ENCODE measurements at places on chromosomes 5 and 9.

DNA sequence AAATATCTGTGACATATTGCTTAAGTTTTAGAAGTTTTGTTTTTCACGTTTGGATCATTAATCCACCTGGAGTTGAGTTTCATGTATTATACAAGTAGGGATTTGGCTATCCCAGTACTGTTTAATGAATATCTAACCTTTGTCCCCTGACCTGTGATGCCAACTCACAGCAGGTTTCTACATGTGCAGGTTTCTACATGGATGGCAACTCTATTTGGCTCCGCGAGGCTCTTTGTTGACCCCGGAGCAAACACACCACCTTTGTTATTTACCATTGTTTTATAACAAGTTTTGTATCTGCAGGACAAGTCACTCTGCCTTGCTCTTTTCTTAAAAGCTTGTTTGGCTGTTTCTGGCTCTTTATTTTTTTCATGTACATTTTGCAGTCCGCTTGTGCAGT lies 920 bp upstream of the SFXN1 start:
- no peak overlapping the region for H3K4me3 ChIP-seq
- H3K27ac ChIP-seq, result no peak overlapping the region
- H3K27me3 ChIP-seq, result no peaks in the 10 kb centered on the region
- peaks cover 6% of the 10 kb centered on the region for H3K4me1 ChIP-seq
- H3K36me3 ChIP-seq, result peaks cover 2% of the 10 kb centered on the region

- H3K4me3 ChIP-seq, result no peak overlapping the region
- H3K36me3 ChIP-seq, result no peaks in the 10 kb centered on the region
- H3K27ac ChIP-seq, result no peak overlapping the region
- no peak for DNase-seq
- no peaks in the 10 kb centered on the region for H3K27me3 ChIP-seq
- H3K4me1 ChIP-seq, result no peaks in the 10 kb centered on the region
These were observed 135.4 kb upstream of the CCDC152 start for GRCh38 chr5:42621242-42621641.

- no peak for DNase-seq
- no peak overlapping the region for H3K27ac ChIP-seq
- H3K27me3 ChIP-seq, result no peaks in the 10 kb centered on the region
These were observed 23.3 kb downstream of the HMHB1 start for GRCh38 chr5:143835251-143835650.

GRCh38 chr5:131109540-131110255 lies 55.4 kb downstream of the HINT1 start:
- H3K36me3 ChIP-seq, result no peaks in the 10 kb centered on the region
- H3K27ac ChIP-seq, result no peak overlapping the region
- no peak overlapping the region for H3K4me3 ChIP-seq
- H3K4me1 ChIP-seq, result no peaks in the 10 kb centered on the region
- H3K27me3 ChIP-seq, result no peaks in the 10 kb centered on the region

- H3K4me1 ChIP-seq, result peaks cover 3% of the 10 kb centered on the region
- H3K36me3 ChIP-seq, result peaks cover 22% of the 10 kb centered on the region
- no peak overlapping the region for H3K4me3 ChIP-seq
- no peak overlapping the region for H3K27ac ChIP-seq
- no peaks in the 10 kb centered on the region for H3K27me3 ChIP-seq
These were observed 16.8 kb downstream of the SKP2 start for GRCh38 chr5:36168737-36169136.

DNA sequence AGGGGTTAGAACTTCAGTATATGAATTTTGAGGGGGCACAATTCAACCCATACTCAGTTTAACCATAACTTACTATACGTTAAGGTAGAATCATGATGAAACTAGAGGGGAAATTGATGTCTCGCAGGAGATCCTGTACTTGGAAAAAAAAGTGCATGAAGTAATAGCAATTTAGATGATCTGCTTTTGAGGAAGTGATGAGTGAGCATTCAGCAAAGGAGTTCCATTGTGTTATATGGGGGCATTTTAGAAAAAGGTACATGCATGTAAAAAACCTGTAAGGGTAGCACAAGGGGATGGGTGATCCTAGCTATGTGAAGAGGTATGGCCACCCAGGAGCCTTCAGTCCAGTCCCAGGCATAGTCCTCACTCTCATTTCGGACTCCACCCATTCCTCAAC lies 14.8 kb upstream of the TMC1 start:
- no peak overlapping the region for H3K27ac ChIP-seq
- no peaks in the 10 kb centered on the region for H3K4me1 ChIP-seq
- no peaks in the 10 kb centered on the region for H3K27me3 ChIP-seq
- no peaks in the 10 kb centered on the region for H3K36me3 ChIP-seq

DNA sequence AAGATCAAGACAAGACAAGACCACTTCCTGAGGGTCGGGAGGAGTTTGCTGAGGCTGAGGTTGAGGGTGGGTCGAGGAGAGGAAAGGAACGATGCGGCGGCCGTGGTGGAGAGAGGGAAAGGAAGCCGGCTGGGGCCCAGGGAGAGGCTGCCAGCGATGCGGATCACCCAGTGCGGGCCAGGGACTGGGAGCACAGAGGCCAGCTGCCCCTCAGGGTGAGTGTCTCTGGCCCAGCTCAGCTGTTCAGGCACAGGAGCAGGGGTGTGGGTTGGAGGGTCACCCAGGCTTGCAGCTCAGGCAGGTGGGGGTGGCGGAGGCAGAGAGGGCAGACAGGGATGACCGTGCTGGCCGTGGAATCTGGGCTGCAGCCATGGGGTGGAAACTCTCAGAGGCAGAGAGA lies 99.5 kb downstream of the FGF18 start:
- H3K27ac ChIP-seq, result no peak overlapping the region
- no peak for DNase-seq
- no peaks in the 10 kb centered on the region for H3K27me3 ChIP-seq
- no peak overlapping the region for H3K4me3 ChIP-seq
- no peaks in the 10 kb centered on the region for H3K36me3 ChIP-seq
- H3K4me1 ChIP-seq, result peaks cover 25% of the 10 kb centered on the region

DNA sequence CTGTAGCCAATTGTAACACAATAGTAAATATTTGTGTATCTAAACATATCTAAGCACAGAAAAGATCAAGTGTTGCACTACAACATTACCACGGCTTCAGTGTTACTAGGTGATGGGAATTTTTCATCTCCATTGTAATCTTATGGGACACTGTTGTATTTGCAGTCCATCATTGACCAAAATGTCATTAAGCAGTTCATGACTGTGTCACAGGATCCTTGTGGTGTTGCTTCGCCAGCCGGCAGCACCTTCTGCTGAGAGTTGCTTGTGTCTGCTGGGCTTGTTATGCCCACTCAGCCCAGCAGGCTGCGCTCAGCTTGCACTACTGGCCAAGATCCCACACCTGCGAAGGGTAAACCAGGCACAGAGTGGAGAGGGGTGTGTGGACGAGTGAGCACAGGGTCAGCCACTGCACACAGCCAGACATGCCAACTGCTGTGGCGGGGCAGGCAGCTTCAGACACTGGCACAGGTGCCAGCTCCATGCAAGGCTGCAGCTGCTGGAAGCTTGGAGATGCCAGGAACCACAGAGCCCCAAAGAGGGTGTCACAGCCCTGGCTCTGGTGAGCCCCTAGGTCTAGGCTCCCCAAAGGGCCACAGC lies 273.7 kb downstream of the CETN3 start:
- no peak overlapping the region for H3K4me3 ChIP-seq
- H3K27ac ChIP-seq, result no peak overlapping the region
- no peaks in the 10 kb centered on the region for H3K27me3 ChIP-seq
- H3K36me3 ChIP-seq, result no peaks in the 10 kb centered on the region

Measured in trophoblast cell (in vitro differentiated cells and primary cell).